Fibroblast of skin of back (primary cell): ENCODE measurements at places on chromosomes 2 and 18.
A peak's percentile ranks its signal among the peaks of the same experiment; 100 is the strongest.

- no peak for DNase-seq
Measured at GRCh38 chr2:201953396-201953795, 80.3 kb upstream of the FZD7 start.

GRCh38 chr2:134228493-134228903, 25.4 kb upstream of the MGAT5 start:
- DNase-seq = no peak

- peak; percentile 68 for DNase-seq
Measured at GRCh38 chr2:72757177-72757775, 68.6 kb downstream of the EXOC6B start.

DNA sequence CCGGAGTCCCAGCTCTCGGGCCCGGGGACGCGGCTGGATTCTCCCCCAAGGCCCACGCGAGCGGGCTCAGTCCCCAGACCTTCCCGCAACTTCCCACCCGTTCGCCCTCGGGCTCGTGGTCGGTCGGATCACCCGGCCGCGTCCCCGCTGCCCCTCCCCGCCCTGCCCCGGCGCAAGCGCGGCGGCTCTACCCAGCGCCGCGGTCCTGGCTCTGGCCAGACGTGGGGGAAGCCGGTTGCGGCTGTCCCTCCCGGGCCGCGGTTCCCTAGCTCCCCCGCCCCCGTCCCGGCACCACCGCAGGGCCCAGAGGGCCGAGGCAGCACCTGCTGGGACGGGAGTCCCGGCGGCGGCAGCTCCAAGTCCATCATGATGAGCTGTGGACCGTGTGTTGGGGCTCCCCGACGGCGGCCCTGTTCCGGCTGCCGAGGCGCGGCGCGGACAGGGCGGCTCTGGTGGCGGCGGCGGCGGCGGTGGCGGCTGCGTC, 276 bp downstream of the NFE2L2 start:
- DNase-seq = no peak

DNA sequence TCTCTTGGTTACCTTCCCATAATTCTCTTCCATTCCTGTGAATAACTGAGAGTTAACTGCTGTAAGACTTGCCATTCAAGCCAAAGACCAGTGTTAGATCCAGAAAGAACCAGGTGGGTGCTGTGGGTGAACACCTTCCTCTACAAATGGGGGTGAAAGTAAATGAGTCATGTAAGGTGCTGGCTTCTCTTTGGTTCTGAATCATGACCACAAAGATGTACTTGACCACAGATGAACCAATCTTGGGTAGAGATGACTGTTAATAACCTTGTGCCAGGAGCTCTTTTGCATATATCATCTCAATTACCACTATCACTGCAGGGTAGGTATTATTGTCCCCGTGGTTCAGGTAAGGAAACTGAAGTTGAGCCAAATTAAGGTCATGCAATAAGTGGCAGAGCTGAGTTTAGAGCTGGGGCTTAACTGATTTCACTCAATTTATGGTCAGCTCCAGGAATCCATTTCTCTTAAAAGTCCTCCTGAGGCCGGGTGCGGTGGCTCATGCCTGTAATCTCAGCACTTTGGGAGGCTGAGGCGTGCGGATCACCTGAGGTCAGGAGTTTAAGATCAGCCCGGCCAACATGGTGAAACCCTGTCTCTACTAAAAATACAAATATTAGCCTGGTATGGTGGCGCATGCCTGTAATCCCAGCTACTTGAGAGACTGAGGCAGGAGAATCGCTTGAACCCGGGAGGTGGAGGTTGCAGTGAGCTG, 244.9 kb upstream of the CXCR4 start:
- no peak for DNase-seq

- no peak for DNase-seq
Measured at GRCh38 chr2:185132501-185133041, 534.2 kb downstream of the ZNF804A start.

DNA sequence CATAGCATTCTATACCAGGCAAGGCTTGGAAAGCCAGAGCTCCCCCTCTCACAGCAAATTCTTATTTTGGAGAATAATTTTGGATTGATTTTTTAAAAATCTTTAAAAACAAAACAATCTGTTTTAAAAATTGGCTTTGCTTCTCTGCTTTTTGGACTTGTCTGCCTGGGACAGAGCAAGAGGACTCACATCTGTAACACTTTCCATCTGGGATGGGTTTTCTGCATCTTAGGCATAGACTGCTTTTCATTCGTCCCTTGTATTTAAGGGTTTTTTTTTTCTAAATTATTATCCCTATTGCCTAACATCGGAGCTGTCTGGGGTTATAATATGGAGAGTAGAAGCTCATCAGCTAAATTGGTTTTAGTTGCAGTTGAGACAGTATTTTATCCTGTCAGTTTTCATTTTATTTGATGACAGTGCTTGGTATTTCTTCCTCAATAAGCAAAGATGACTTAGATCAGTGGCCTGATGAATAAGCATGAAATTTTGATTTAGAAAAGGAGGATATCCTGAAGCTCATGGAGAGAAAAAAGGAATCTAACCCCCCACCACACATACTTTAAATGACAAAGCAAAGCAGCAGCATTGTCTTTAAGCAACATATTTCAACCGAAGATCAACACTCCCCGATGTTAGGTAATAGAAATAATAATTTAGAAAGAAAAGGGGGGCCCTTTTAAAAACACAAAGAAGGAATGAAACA, 2.3 kb upstream of the FZD7 start:
- peak; percentile 38 for DNase-seq

DNA sequence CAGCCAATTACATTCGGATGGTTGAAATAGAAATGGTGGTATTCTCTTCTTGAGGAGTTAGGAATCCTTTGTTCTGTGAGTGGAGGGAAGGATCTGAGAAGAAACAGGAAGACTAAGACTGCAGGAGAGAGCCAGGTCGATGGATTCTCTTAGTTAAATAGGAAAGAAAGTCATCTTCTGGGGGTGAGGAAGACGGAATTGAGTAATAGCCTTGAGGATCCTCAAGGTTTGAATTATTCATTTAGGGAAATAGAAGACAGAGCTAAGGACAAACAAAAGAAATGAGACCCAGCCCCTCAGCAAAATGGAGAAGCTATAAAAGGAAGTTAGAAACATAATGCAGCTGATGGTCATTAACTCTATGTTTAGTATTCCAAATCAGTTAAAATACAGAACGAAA, 1.8 kb downstream of the LAPTM4A start:
- no peak for DNase-seq

DNA sequence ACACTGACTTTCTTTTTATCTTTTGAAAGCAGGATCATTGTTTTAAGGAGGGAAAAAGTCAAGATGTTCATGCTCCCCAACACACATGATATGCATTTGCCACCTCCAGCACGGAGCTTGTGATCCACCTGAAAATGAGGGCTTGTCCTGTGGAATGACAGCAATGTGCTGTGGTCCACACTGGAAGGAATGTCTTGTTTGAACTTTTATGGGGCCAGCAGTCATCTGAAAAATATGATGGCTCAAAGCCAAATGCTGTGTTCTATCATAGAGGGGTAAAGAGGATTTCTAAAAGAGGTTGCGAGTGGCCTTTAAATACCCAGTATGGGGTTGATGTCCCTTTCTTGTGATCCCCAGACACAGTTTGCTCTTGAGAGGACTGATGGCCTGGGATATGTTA, 226.5 kb upstream of the SPRED2 start:
- peak; percentile 71 for DNase-seq

DNA sequence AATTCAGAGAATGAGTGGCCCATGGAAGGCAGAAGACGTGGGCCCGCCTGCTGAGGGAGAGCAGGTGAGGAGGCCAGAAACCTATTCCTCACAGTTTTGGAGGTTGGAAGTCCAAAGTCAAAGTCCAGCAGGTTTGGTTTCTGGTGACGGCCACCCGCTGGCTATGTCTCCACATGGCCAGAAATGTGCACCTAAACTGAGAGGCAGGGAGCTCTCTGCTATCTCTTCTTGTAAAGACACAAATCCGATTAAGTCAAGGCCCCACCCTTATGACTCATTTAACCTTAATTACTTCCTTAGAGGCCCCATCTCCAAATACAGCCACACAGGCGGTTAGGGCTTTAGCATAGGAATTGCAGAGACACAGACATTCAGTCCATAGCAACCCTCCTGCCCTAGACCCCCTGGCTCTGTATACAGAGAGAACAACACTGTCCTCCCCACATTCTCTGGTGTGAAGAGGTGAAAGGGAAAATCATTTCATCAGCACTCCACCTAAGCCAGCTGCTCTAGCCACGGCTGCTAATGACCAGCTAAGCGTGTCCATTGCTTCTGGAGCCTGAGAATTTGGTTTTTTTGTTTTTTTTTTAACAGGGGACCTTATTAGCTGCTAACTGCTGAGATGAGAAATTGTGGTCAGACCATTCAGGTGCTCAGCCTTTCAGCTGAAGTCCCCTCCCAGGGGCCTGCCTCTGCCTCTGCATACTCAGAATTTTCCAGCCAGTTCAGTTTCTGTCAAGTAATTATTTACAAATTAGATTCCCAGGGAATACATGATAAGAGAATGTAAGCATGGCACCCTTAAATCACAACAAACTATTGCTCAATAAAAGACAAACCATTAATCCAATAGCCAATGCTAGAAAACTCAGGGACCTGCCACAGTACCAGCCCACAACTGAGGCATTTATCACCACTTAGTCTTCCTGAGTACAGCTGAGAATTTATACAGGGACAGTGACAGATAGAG, 368.7 kb upstream of the ID2 start:
- peak; percentile 21 for DNase-seq

DNA sequence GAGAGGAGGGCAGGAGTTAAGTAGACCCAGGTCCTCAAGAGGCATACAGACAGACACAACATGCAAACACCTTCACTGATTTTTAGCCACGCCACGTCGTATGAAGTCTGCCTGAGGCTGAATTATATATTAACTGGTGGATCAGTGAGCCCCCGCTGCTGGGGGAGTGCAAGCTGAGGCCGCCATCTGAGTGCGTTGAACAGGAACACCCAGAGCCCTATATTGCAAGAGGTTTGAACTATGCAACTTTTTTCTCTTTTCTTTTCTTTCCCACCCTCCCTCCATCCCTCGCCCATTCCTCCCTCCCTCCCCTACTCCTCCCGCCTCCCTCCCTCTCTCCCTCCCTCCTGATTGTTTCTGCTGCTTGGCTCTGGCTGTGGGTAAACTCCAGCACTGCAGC, 30.2 kb downstream of the SETBP1 start:
- DNase-seq = no peak

DNA sequence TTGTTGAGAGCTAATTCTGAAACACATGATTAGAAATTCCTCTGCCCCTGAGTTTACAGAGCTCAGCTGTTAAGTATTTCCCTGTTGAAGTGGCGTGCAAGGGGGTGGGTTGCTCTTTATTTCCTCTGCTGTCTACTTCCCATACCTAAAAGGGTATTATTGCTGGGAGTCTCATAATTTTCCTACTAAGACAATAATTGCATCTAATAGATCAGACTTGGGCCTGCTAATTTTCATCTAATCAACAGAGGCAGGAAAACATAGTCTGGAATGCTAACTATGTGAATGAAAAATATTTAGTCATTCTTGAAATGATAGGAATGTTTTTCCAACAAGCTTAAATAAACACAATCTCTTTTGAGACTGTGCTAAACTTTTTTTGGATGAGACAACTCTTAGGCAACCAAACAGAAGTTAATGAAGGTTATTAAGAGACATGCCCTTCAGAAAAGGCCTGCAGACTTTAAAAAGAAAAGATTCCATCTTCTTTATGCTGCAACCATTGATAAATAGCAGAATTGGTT, 111.4 kb downstream of the FEZ2 start:
- DNase-seq = peak; percentile 94
